ENCODE measurements at places on chromosomes 1 and 21.
A peak's percentile ranks its signal among the peaks of the same experiment; 100 is the strongest.

DNA sequence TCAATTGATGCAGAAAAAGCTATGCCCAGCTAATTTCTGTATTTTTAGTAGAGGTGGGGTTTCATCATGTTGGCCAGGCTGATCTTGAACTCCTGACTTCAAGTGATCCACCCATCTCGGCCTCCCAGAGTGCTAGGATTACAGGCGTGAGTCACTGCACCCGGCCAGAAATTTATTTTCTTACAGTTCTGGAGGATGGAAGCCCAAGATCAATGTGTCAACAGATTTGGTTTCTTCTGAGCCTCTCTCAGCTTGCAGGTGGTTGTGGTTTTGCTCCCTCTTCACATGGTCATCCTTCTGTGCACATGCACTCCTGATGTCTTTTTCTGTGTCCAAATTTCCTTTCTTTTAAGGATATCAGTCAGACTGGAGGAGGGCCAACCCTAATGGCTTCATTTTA is 35.6 kb downstream of the SHCBP1L start:
- DNase-seq: no peak

DNA sequence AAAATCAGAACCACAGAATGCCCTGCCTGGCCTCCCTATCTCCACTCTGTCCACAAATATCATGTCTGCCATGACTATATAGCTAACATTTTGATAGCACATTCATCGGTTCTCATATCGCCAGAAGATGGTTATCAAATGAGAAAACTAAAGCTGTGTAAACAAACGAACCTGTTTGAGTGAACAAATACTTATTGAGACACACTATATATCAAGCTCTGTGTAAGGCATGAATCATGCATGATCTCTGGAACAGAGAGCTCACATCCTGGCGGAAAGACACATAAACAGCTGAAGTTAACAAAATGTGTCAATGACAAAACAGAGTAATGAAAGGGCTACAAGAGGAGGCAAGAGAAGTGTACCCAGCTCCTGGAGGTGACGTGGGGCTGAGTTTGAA is 13.1 kb downstream of the KCND3 start:
- no peak for DNase-seq

DNA sequence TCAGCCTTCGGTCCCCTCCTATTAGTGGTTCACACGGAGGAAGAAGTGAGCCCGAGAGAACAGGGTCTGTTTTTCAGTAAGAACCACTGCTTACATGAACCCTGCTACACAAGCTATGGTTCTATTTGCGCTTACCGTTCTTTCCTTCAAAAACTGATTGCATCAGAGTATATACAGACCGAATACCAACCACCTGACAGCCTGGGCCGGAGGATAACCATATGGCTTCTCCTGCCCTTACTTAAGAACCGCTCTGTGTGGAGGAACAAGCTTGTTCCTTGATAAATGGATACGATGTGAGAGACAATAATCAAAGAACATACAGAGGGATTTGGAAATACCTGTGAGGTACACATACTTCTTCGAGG is 1.1 kb upstream of the KCNT2 start:
- DNase-seq: no peak

GRCh38 chr1:229664133-229664689 is 38.2 kb downstream of the URB2 start:
- DNase-seq: no peak

- no peak for DNase-seq
Observed at GRCh38 chr1:240705579-240705978, 93.6 kb upstream of the GREM2 start.

DNA sequence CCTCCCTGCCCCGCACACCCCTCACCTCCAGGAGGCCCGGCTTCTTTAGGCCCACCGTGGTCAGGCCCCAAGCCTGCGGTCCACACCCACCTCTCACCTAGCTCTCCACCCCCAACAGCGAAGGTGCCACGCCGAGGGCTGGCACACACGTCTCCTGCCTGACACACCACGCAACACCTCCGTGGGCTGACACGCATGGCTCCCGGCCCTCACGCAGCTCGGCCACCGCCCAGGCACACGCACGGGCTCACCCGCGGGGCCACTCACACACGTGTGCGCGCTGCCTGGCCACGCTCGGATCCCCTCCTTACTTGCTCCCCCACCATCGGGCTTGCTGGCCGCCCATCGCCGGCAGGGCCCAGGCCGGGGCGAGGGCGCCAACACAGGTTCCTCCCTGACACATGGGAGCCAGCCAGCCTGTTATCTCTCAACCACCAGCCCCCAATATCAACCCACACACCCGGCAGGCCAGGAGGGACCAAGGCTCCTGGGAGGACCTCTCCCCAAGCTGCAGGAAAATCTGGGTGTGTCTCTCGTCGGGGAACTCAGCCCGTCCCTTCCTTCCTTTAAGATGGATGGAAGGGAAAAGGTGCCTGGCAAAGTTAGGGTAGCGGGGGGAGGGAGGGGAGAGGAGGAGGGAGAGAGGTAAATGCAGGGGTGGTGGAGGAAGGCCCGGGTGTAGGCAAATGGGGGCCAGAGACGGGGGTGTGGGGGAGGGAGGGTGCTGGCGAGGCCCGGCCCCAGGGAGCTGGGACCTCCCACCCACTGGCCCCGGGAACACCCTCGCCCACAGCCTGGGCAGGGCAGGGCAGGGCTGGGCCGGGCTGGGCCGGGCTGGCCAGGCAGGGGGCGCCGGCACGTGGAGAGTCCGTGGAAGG is 546 bp downstream of the ELOVL1 start:
- no peak for DNase-seq

- DNase-seq: peak; percentile 85
Observed at GRCh38 chr1:212667223-212668139, 32.2 kb downstream of the BATF3 start.

DNA sequence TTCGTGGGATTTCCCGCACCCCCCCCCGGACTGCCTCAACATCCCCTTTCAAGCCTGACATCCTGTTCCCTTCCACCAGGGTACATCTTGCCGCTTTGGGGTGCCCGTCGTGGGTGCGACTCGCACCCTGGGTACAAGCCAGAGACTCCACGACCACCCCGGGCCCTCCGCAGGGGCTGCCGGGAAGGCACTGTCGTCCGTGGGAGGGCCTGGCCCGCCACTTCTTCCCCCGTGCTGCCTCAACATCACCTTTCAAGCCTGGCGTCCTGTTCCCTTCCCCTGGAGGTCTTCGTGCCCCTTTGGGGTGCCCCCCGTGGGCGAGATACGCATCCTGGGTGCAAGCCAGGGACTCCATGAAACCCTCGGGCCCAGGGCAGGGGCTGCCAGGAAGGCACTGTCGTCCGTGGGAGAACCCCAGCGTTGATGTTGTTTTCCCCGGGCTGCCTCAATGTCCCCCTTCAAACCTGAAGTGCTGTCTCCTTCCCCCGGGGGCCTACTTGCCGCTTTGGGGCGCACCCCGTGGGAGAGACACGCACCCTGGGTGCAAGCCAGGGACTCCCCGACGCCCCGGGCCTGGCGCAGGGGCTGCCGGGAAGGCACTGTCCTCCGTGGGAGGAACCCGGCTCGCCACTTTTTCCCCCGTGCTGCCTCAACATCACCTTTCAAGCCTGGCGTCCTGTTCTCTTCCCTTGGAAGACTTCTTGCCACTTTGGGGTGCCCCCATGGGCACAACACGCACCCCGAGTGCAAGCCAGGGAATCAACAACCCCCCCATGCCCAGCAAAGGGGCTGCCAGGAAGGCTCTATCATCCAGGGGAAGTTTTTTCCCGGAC is 138.6 kb downstream of the LIPI start:
- no peak for DNase-seq

GRCh38 chr1:224744521-224744920 is 128.4 kb downstream of the CNIH3 start:
- DNase-seq: no peak

Data from SW480 (cell line).